ENCODE measurements at places on chromosomes 1 and 21. TPM values are rescaled to one million over a fixed set of nuclear protein-coding genes. Genes with fewer than 3 reads are reported as not detected.

TRIM46 gene
- total RNA-seq = 0.20 TPM

SV2A gene
- total RNA-seq = 1.1 TPM

ANKRD34A gene
- total RNA-seq = 0.30 TPM

HJV gene
- total RNA-seq = 29.5 TPM

LRRC53 gene
- total RNA-seq = not detected

KPRP gene
- total RNA-seq = 0.89 TPM

TMEM240 gene
- 2.1 TPM for total RNA-seq

Data from skin of body (tissue), 3 donors.